Activated effector memory CD4-positive, alpha-beta T cell treated with Interleukin-2 at 50 U/mL for 16 hours (primary cell): ENCODE measurements at places on chromosomes 5 and 9.

GRCh38 chr5:78757269-78758053 lies 108.9 kb upstream of the LHFPL2 start:
- DNase-seq, result no peak

GRCh38 chr9:82882748-82883147 lies 180.2 kb downstream of the RASEF start:
- no peak for DNase-seq

DNA sequence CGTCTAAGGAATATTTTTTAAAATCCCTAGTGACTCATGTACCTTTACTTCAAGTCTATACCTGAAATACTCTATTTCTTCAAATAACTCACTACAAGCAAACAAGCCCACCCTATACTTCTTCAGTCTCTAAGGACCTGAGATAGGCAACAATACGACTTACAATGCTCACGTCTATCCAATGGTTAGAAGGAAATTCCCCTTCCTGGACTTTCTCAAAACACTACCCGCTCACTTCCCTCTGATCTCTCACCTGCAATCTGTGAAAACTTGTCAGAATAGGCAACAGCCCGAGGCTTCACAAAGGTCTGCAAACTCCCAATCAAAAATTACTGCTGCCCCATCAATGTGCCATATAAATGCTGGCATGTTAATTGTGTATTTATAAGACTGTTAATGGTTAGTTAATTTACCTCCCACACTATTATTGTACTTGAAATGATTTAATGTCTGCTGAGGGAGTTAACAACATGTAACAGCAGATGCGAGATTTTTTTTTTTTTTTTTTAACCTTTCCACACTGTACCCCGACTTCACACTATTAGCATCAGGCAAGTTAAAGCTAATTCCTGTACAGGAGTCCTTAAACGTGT lies 27.3 kb downstream of the MAPKAP1 start:
- no peak for DNase-seq

- DNase-seq, result no peak
Observed at GRCh38 chr5:179151286-179152118, 91.3 kb downstream of the ZNF354C start.
